ENCODE measurements at places on chromosomes 1 and 21.
A peak's percentile ranks its signal among the peaks of the same experiment; 100 is the strongest.

DNA sequence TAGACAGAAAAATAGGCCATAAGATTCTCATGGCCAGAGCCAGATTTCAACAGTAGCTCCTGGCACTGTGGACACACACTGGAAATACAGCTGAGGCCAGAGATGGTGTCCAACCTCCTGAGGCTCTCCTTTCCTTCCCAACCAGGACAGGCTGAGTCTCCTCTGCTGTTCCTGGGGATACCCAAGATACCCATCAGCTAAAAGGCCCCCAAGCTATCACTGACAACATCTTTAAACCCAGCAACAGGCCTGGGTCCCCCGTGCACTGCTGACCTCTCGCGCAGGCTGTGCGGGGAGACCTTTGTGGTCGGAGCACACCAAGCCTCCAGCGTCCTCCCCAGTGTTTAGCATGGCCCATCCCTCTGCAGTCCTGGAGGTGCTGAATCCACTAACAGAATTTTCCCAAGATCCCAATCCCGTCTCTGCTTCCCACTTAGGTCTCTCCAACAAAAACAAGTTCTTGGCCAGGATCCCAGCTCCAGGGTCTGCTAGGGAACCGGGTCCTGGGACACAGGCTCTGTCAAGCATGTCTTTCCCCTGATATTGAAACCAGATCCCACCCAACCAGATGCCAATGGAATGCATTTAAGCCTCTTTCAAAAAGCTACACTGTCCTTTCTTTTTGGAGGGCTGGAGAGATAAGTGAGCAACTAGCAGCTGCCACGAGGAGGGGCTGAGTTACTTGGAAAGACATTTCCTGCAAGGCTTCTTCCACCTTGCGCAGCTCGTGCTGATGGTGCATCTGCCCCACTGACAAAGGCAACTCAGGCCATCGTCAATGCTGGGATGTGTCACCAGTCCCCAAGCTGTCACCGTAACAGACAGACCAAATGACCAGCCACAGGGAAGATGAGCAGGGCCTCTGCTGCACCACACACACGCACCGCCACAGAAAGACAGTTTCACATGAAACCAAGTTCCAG, 73.2 kb downstream of the BCAR3 start:
- DNase-seq: no peak

- peak; percentile 56 for DNase-seq
These were observed 73.8 kb upstream of the MORC3 start for GRCh38 chr21:36246080-36246631.

DNA sequence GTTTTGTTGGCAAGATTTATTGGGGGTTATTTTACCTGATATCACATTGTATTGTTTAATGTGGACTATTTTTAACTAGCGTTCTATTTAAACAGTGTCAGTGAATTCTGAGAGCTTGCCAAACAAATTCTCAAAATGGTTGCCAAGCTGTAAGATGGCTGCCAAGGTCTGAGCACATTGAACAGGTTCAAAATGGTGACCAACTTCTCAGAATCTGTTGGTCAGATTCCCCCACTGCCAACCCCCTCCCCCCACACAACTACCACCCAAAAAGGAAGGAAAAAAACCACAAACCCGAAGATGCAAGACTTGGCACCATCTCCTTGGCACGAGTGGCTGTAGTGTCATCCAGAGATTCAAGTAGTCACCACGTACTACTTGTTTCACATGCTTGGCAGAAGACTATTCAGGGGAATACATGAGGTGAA, 159.1 kb downstream of the NFIA start:
- peak; percentile 65 for DNase-seq

- no peak for DNase-seq
These were observed 36.7 kb downstream of the RRP1 start for GRCh38 chr21:43825936-43826622.

GRCh38 chr1:241253471-241253870, 103.5 kb downstream of the RGS7 start:
- DNase-seq: no peak

- DNase-seq: no peak
These were observed 102.7 kb downstream of the ZNF281 start for GRCh38 chr1:200306944-200307754.
